Stimulated activated CD8-positive, alpha-beta memory T cell treated with anti-CD3 and anti-CD28 coated beads, Interleukin-4, amount 100 ng/mL, for 1 hour (primary cell): ENCODE measurements at places on chromosomes 4 and X.

- DNase-seq: no peak
Measured at GRCh38 chrX:129718676-129719075, 20.1 kb upstream of the XPNPEP2 start.

DNA sequence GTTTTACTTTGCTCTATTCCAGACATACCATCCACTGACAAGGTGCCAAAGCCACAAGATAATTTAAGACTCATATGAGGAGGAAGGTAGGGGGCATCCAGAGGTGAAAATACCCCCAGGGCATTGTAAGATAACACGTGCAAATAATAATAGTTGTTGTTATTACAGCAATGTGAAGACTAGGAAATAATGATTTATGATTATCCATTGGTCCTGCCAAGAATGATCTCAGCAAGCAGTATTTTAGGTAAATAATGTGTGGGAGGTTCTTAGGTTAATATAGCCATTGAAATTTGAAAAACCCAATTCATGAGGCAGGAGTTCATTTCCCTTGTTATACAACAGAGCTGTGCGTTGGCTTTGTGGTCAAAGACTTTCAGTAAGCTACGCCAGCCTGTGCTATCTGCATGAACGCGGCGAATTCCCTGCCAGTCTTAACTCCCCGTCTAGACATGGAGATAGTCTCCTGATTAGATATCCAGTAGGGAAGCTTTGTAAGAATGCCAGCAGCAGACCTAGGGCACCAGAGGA lies 47.2 kb upstream of the MXRA5 start:
- no peak for DNase-seq

GRCh38 chrX:71400710-71401109 lies 34.6 kb downstream of the TAF1 start:
- DNase-seq: no peak

DNA sequence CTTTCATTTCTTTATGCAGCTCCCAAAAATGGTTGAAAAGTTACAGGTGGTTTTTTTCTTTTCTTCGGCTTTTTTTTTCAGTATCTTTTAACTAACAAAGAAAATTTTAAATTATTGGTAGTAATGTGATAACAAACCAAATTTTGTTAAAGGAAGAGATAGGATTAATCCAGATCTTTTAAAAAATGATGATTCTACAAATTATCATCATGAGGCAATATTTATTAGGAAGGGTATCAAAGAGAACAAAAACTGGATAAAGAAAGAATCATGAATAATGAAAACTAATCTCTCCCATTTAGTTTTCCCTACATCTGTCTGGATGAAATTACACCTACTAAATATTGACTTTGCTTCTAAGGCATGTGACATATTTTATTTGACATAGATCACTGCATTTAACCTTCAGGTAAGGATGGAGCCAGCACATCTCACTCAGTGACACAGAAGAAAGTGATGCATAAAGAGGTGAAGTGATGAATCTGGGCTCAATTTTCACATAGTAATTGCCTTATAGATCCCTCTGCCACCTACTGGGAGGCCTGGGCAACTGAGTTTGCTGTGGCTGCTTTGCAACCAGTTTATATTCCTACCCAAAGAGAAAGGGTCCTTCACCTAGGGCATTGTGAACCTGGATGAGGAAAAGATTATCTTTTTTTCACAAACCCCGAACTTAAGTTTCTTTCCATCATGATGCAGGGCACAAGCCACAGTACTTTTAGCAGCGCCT lies 155.6 kb downstream of the HNRNPD start:
- no peak for DNase-seq
